ENCODE measurements at places on chromosomes 11 and 22.

- no peak for DNase-seq
Measured at GRCh38 chr11:67283481-67283963, 5.6 kb upstream of the ANKRD13D start.

- no peak for DNase-seq
Measured at GRCh38 chr11:122486793-122487495, 168.6 kb upstream of the UBASH3B start.

DNA sequence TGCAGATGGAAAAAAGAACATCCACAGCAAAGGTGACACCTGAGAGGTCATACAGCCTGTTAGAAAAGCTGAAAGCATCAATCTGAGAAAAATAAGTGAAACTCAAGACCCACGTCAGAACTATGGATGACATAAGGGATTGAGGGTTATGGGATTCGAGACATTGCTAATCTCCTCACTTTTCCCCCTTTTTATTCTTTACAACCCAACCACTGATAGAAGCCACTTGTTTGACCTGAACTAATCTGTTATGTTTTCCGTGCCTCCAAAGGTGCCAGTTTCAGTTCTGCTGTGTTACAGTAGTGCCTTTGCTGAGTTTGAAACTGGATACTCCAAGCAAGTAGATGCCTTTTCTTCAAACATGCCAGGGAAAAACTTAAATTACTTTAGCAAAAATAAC lies 16.9 kb upstream of the SESN3 start:
- DNase-seq, result no peak

- no peak for DNase-seq
Measured at GRCh38 chr11:70872955-70873735, 379.2 kb downstream of the SHANK2 start.

DNA sequence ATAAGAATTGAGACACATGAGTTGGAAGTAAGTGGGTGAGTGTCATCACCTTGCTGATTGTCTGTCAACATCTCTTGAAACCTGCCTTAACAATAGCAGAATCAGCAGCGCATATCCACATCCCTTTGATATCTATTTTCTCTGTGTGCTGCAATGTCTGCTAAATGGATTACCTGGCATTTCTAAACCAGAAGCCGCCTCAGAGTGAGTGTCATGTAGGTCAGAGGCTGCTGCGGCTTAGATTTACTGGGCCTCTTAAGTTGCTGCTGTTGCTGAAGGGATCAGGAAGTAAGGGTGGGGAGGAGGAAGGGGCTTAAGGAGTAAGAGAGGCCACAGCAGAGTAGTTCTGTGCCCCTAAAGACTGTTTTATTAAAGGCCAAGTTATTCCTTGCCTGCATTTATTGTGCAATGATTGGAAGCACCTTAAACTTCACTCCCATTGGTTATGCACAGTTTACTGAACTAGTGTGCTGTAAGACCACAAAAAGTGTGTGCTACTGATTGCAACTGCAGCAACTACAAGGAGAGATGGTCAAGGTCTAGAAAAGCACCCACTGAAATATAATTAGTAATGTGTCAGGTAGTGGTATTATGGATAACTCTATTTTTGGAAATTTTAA lies 29.8 kb upstream of the TMEM41B start:
- DNase-seq, result no peak

GRCh38 chr11:13101644-13102512 lies 92.8 kb downstream of the RASSF10 start:
- no peak for DNase-seq
